ENCODE measurements at places on chromosomes 11 and 22.

DNA sequence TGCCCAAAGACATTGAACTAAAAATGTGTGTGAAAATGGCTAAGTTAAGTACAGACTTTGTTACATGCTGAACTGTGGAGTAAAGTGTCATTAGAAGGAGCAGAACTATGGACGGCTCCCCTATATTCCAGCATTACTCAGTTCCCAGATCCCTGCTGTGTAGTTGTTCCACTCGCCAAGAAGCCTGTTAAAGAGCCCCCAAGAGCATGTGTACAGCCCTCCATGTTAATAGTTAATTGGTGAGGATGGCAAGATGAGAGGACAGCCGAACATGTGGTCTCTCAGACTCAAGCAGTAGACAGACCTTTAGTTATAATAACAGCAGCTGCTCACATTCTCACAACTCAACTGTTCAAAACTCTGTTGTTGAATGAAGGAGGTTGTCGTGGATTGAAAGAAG lies 127.4 kb downstream of the ELP4 start:
- no peaks in the 10 kb centered on the region for H3K27me3 ChIP-seq
- no peaks in the 10 kb centered on the region for H3K4me1 ChIP-seq
- no peak for DNase-seq
- H3K36me3 ChIP-seq, result no peaks in the 10 kb centered on the region
- no peak overlapping the region for H3K27ac ChIP-seq

GRCh38 chr11:94169930-94170545 lies 41.4 kb downstream of the PANX1 start:
- H3K36me3 ChIP-seq, result no peaks in the 10 kb centered on the region
- no peak overlapping the region for H3K27ac ChIP-seq
- peaks cover 2% of the 10 kb centered on the region for H3K4me1 ChIP-seq
- no peak for DNase-seq

- peaks cover 36% of the 10 kb centered on the region for H3K4me1 ChIP-seq
- H3K27me3 ChIP-seq, result peaks cover 18% of the 10 kb centered on the region
- H3K36me3 ChIP-seq, result no peaks in the 10 kb centered on the region
- no peak for DNase-seq
Measured at GRCh38 chr11:65790104-65790901, 3.4 kb downstream of the OVOL1 start.

GRCh38 chr11:97009613-97010012 lies 619.8 kb downstream of the JRKL start:
- H3K36me3 ChIP-seq, result no peaks in the 10 kb centered on the region
- no peaks in the 10 kb centered on the region for H3K4me1 ChIP-seq
- H3K27ac ChIP-seq, result no peak overlapping the region

DNA sequence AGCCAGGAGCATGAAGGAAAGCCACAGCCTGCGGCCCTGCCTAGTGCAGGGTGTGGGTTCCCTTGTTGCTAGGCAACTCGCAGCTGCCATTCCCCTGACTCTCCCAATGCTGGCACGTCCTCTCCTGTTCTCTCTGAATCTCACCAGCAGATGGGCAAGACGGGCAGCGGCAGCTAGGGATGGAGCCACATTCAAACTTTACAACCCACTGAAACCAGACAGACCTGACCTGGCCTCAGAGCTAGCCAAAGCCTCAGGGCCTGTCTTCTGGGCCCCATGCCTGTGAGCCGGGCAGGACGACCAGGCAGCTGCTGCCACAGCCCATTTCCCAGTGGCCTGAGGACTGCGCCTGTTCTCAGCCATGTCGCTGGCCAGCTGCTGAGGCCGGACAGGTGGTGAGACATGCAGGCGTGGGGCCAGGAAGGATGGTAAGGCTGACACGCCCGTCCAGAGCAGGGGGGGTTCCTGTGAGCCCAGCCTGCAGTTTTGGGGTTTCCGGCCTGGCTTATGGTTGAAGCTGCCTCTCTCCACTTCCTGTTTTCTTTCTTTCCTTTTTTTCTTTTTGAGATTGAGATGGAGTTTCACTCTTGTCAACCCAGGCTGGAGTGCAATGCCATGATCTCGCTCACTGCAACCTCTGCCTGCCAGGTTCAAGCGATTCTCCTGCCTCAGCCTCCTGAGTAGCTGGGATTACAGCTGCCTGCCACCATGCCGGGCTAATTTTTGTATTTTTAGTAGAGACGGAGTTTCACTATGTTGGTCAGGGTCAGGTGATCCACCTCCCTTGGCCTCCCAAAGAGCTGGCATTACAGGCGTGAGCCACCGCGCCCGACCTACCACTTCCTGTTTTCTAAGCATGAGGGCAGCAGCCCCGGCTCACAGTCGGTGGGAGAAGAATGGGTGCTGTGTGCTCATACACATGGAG lies 4.1 kb downstream of the SUN2 start:
- H3K4me1 ChIP-seq, result peaks cover 49% of the 10 kb centered on the region
- peak overlapping the region; percentile 5 for H3K4me3 ChIP-seq
- peak overlapping the region; percentile 54 for H3K27ac ChIP-seq
- H3K27me3 ChIP-seq, result no peaks in the 10 kb centered on the region

DNA sequence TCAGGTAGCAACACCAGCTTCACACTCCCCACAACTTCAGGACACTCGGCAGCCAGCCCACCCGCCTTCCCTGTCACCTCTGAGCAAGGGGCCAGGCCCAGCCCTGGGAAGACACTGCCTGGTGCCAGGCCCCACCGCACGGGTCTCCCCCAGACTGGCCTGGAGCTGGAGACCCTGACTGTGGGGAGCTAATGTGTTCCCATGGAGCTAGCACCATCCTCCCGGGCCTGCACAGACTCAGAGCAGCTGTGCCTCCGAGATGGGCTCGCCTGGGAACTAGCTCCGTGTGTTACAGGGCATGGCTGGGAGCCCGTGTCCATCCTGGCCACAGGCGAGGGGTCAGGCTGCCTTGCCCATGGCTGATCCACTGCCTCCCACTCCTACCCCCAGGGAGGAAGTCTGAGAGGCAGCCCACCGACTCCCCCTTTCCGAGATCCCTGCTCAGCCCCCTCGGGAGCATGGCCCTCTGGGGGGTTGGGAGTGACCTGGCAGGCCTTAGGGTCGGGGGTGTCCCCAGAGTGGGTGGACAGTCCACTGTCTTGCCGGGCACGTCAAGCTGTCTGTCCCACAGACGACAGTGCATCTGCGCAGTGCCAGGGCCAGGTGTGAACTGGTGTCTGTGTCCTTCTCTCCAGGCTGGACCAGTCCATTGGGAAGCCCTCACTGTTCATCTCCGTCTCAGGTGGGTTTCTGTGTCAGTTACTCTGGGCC lies 76.7 kb upstream of the KCNQ1OT1 start:
- H3K36me3 ChIP-seq, result no peaks in the 10 kb centered on the region
- H3K4me1 ChIP-seq, result peaks cover 9% of the 10 kb centered on the region
- peaks cover 43% of the 10 kb centered on the region for H3K27me3 ChIP-seq
- H3K27ac ChIP-seq, result no peak overlapping the region

DNA sequence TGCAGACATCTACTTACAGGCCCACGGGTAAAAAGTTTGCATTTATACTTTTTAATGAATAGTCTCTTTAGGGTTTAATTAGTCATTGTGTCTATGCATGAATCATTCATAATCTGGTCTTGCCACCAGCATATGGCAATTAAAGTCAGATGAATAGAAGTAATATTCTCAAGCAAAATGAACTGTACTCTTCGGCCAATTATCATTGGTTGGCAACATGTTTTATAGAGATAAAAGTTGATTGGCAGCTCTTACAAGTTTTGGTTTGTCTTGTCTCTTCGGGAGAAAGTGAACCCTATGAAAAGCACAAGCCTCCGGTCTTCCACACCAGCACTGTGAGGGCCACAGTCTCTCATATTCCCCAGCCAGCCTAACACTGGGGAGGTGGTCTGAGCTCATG lies 97.8 kb downstream of the OSBP2 start:
- DNase-seq, result no peak
- H3K27me3 ChIP-seq, result no peaks in the 10 kb centered on the region
- no peaks in the 10 kb centered on the region for H3K36me3 ChIP-seq
- no peaks in the 10 kb centered on the region for H3K4me1 ChIP-seq
- no peak overlapping the region for H3K4me3 ChIP-seq

GRCh38 chr11:131203040-131203439 lies 167.4 kb upstream of the NTM start:
- H3K4me1 ChIP-seq, result no peaks in the 10 kb centered on the region
- no peak overlapping the region for H3K27ac ChIP-seq
- DNase-seq, result no peak
- no peak overlapping the region for H3K4me3 ChIP-seq
- H3K36me3 ChIP-seq, result no peaks in the 10 kb centered on the region

DNA sequence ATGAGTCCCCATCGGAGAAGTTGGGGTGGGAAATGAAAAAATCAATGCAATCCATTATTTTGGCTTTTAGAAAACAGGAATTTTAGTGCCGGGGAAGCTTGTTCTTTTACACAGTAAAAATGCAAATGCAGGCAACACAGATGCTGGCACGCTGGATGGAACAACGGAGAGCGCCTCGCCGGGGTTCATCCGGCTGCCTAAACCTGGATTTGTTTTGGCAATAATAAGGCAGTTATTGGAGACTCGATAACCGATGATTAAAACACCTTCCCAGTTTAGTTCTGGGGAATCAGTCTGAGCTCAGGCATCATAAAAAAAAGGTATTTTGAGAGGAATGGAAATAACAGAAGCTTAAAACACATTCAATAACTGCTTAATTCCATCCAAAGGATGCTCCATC lies 2.9 kb downstream of the DSCAML1 start:
- DNase-seq, result no peak
- H3K4me1 ChIP-seq, result peaks cover 6% of the 10 kb centered on the region
- peaks cover 67% of the 10 kb centered on the region for H3K27me3 ChIP-seq
- no peak overlapping the region for H3K4me3 ChIP-seq
- no peak overlapping the region for H3K27ac ChIP-seq
- no peaks in the 10 kb centered on the region for H3K36me3 ChIP-seq

Measured in keratinocyte (primary cell).